Uterus (tissue), 4 donors: ENCODE measurements at places on chromosomes 13 and 19. TPM values are rescaled to one million over a fixed set of nuclear protein-coding genes. Genes with fewer than 3 reads are reported as not detected.

KCNK6 gene
- total RNA-seq = 7.7 TPM

DNA sequence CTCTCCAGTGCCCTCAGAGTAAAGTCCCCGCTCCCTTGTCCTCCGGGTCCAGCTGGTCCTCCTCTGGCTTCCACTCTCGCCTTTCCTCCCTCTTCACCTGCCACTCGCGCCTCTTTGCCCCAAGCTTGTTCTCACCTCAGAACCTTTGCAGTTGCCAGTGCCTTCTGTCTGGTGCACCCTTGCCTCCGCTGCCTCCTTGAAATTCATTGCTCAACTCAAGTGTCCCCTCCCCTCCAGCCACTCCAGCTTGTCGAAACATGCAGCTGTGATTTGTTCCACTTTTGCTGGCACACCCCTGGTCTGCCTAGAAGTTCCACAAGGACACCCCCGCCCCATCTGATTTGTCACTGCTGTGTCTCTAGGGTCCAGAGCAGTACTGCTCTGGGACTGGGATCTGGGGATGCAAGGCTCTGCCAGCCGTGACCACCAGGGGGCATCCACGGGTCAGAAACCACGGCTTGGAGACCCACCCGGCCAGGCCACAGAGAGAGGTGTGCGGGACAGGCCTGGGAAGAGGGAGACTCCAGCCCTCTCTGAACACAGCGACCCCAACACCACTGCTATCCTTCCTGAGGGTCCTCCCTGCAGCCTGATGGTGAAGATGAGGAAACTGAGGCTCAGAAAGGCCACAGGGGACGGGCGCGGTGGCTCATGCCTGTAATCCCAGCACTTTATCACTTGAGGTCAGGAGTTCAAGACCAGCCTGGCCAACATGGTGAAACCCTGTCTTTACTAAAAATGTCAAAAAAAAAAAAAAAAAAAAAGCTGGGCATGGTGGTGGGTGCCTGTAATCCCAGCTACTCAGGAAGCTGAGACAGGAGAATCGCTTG lies 49.9 kb downstream of the AP1M1 start:
- peak overlapping the region; percentile 11 for H3K27ac ChIP-seq
- no peaks in the 10 kb centered on the region for H3K27me3 ChIP-seq
- H3K4me3 ChIP-seq = no peak overlapping the region
- no peaks in the 10 kb centered on the region for H3K36me3 ChIP-seq

DNA sequence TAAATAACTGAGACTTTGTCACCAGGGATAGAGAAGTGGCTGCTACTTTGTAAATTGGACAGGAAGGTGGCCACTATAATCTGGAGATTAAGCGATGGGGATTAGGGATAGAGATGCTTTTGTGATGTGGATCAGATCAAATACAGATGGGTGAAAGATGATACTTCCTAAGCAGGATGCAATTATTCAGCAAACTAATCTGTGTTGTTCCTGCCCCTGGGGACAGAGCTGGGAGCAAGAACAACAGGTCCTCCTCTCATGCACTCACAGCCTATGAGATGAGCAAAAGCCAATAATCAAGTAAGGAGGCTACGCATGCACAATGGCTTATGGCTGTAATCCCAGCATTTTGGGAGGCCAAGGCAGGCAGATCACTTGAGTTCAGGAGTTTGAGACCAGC lies 4.6 kb downstream of the RGL3 start:
- no peak for DNase-seq
- H3K4me1 ChIP-seq = no peaks in the 10 kb centered on the region
- no peak overlapping the region for H3K27ac ChIP-seq
- no peaks in the 10 kb centered on the region for H3K36me3 ChIP-seq
- no peak overlapping the region for H3K4me3 ChIP-seq
- peaks cover 6% of the 10 kb centered on the region for H3K27me3 ChIP-seq

PLPP2 gene
- 4.9 TPM for total RNA-seq

GRCh38 chr19:756236-756635 lies 5.3 kb downstream of the MISP start:
- DNase-seq = no peak
- no peaks in the 10 kb centered on the region for H3K4me1 ChIP-seq
- H3K36me3 ChIP-seq = no peaks in the 10 kb centered on the region
- no peak overlapping the region for H3K27ac ChIP-seq
- H3K27me3 ChIP-seq = no peaks in the 10 kb centered on the region
